ENCODE measurements at places on chromosomes 6 and 20. TPM values are rescaled to one million over a fixed set of nuclear protein-coding genes. Genes with fewer than 3 reads are reported as not detected.
A peak's percentile ranks its signal among the peaks of the same experiment; 100 is the strongest.

DNA sequence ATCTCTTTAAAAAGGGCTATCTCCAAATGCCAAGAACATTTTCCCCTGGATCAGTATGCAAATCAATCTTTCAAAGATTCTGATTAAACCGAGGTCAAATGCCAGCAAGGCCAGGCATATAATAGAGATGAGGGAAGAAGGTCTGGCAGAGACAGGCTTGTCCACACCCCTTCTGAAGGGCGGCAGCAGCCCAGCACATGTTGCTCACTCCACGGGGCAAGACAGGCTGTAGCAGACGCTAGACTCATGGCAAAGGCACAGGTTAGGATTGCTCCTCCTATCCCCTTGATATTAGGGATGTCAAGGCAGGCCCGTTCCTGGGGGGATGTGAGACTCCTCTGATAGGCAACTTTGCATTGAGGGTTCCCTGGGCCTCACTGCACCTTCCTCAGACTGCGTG lies 104.7 kb upstream of the RIN2 start:
- DNase-seq = no peak
- H3K27ac ChIP-seq = no peak overlapping the region
- H3K4me3 ChIP-seq = no peak overlapping the region

GRCh38 chr20:11453430-11453829 lies 464.3 kb upstream of the BTBD3 start:
- no peaks in the 10 kb centered on the region for H3K4me1 ChIP-seq
- H3K27ac ChIP-seq = no peak overlapping the region
- no peaks in the 10 kb centered on the region for H3K36me3 ChIP-seq
- H3K4me3 ChIP-seq = no peak overlapping the region
- no peaks in the 10 kb centered on the region for H3K27me3 ChIP-seq
- no peak for DNase-seq

DNA sequence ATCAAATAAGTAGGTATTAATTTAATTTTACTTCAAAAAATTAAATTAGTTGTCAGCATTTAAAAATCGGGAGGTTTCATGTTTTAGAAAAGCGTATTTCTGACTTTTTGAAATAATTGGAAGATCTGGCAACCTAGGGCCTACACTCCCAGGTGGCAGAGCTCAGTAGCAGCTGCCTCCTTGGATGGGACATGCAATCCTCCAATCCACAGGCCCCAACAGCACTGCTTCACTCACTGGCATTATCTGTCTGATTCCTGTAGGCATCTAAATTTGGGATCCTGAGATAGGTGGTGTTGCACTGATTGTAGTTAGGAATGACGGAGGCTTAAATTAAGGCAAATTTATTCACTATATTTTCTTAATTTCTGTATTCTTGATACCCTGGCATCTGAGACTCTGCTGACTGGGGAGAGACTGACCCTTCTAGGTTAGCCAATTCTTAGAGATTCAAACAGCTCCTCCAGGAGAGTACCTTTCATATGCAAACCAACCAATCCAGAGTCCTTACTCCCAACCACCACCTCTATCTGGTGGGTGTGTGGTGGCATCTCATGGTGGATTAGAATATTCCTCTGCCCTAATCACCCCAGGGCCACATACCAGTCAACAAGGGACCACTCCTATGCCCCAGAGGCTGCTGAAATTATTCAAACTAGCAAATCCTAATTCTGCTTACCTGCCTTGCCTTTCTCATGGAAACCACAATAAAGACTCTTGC lies 146.6 kb upstream of the GLP1R start:
- no peaks in the 10 kb centered on the region for H3K27me3 ChIP-seq
- no peak overlapping the region for H3K27ac ChIP-seq
- DNase-seq = no peak
- no peak overlapping the region for H3K4me3 ChIP-seq
- no peaks in the 10 kb centered on the region for H3K4me1 ChIP-seq

- H3K27me3 ChIP-seq = peaks cover 10% of the 10 kb centered on the region
- no peak for DNase-seq
- no peaks in the 10 kb centered on the region for H3K4me1 ChIP-seq
- H3K4me3 ChIP-seq = no peak overlapping the region
These were observed 18.2 kb downstream of the MAS1 start for GRCh38 chr6:159908979-159909378.

GRCh38 chr20:58116505-58116904 lies 111.9 kb downstream of the ANKRD60 start:
- H3K27me3 ChIP-seq = no peaks in the 10 kb centered on the region
- no peak for DNase-seq
- H3K4me3 ChIP-seq = no peak overlapping the region
- no peaks in the 10 kb centered on the region for H3K36me3 ChIP-seq
- no peak overlapping the region for H3K27ac ChIP-seq

- H3K4me1 ChIP-seq = no peaks in the 10 kb centered on the region
- no peaks in the 10 kb centered on the region for H3K27me3 ChIP-seq
- H3K36me3 ChIP-seq = no peaks in the 10 kb centered on the region
- H3K4me3 ChIP-seq = no peak overlapping the region
These were observed 21.5 kb upstream of the HLA-C start for GRCh38 chr6:31293343-31293742.

DNA sequence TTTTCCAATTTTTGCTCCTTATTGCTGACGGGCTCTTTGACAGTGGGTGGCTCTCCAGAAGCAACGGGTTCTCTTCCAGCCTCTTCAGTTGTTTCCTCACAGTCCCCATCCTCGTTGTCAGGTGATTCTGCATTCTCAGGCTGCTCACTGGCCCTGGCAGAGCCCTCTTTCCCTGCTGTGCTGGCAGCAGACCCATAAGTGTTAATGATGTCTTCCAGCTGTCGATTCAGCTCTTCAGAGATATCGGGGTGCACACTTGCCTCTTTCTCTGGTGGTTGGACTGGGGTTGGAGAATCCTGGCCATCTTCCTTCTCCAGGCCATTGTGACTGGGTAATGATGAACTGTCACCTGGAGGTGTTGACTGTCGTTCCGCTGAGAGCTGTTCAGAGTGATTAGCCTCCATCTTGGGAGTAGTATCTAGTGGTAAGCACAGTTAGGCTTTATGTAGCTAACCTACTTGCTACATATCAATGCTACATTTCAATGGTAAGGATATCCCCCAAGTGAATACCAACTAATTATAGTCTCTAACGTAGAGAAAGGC lies 3.2 kb downstream of the TXLNB start:
- DNase-seq = no peak
- no peaks in the 10 kb centered on the region for H3K27me3 ChIP-seq
- no peak overlapping the region for H3K4me3 ChIP-seq
- no peaks in the 10 kb centered on the region for H3K36me3 ChIP-seq

DNA sequence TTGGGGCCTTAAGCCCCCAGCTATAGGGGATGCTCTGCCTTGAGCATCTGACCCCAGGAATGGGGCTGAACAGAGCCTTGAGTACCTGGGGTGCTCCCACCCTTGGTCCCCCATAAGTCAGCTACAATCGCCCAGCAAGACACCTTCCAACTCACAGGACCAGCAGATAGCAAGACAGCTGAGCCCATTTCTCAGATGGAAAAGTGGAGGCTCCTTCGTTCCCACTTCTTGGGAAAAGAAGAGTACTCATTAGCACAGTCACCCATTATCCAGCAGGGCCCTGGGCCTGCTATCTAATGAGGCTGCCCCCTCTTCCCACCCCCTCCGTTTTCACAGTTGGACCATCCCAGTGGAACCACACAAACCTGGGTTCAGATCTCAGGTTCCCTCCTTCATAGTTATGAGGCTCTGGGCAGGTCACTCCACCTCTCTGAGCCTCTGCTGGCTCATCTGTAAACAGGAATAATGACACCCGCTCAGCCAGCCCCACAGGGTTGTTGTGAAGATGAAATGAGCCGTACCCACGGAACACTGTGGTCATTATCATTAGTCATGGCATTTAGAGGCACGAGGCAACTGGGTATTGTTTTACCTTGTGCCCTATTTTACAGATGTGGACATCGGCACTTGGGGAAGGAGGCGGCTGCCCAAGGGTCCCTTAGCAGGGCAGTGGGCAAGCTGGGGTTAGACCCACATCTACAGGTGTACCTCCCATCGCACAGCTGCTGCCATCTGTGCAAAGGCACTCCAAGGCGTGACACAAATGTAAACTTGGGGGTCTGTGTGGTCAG lies 4.5 kb downstream of the LPIN3 start:
- DNase-seq = peak; percentile 50
- H3K4me1 ChIP-seq = peaks cover 24% of the 10 kb centered on the region
- no peak overlapping the region for H3K4me3 ChIP-seq

DNA sequence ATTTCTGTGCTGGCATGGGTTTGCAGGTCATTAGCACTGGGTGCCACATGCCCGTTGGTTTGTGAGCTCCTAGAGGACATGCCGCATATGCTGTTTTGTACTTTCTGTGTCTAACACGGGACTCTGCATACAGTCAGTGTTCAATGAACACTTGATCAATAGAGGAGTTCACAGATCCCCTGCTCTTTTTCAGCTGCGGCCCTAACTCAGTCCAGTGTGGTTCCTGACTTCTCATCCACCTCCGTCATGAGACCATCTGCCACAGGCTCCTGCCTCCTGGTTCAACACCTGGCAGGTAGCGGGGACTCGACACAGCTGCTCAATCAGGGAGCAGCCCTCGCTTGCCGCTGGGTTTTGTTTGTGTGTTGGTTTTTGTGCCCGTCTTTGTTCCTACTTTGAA lies 13.8 kb upstream of the BMP7 start:
- H3K27ac ChIP-seq = no peak overlapping the region
- H3K4me1 ChIP-seq = no peaks in the 10 kb centered on the region
- H3K27me3 ChIP-seq = no peaks in the 10 kb centered on the region
- no peaks in the 10 kb centered on the region for H3K36me3 ChIP-seq
- DNase-seq = no peak

GRCh38 chr20:32190616-32191415 lies 16.7 kb downstream of the PLAGL2 start:
- DNase-seq = no peak
- no peaks in the 10 kb centered on the region for H3K27me3 ChIP-seq
- peak overlapping the region; percentile 55 for H3K4me3 ChIP-seq
- H3K27ac ChIP-seq = peak overlapping the region; percentile 83
- H3K4me1 ChIP-seq = peaks cover 22% of the 10 kb centered on the region
- peaks cover 11% of the 10 kb centered on the region for H3K36me3 ChIP-seq

- no peaks in the 10 kb centered on the region for H3K36me3 ChIP-seq
- H3K27ac ChIP-seq = peak overlapping the region; percentile 52
- H3K27me3 ChIP-seq = no peaks in the 10 kb centered on the region
- DNase-seq = peak; percentile 73
These were observed 19.8 kb downstream of the SIRPD start for GRCh38 chr20:1537731-1538058.

- H3K4me3 ChIP-seq = no peak overlapping the region
- H3K27me3 ChIP-seq = no peaks in the 10 kb centered on the region
- H3K36me3 ChIP-seq = peaks cover 55% of the 10 kb centered on the region
- H3K27ac ChIP-seq = no peak overlapping the region
- H3K4me1 ChIP-seq = no peaks in the 10 kb centered on the region
These were observed 14.5 kb downstream of the SNRNP48 start for GRCh38 chr6:7604506-7604905.

DNA sequence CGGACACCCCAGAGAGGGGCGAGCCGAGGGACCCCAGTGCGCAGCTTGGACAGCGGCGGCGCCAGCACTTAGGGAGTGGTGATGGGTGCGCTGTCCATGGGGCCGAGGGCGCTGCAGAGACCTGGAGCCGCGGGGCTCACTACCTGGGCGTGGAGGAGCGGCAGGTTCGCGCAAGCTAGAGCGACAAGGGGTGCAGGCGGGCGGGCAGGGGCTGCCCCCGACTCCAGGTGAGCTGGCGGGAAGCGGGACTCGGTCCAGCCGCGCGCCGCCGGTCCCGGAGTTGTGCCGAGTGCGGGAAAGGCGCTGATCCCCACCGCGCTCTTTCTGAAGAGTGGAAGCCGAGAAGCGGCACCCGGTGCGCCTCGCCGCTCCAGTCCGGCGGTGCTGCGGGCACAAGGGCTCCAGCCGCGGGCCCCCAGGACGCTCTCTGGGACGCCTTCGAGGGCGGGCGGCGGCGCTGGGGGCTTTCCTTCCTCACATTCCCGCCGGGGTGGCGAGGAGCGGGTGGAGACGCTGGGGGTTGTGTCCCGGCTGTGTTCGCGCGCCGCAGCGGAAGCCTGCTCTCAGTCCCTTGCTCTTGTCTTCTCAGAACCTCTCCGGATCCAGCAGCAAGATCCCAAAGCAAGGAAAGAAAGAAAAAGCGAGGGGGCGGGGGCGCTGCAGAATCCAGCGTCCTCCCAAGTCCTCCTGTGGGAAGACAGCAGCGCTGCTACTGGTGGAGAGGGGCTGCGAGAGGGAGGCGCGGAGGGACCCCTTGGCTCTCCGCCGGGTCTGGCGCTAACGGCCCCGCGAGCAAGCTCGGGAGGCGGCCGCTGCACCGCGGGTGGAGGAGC lies at the start of gene B3GAT2:
Gene B3GAT2 (minus strand): TSS at position 610 of the 833 bp plus-strand sequence. CDS start 631 bp downstream, outside the sequence.
- H3K27me3 ChIP-seq = peaks cover 10% of the 10 kb centered on the region
- H3K36me3 ChIP-seq = no peaks in the 10 kb centered on the region
- peak within 1 kb of the TSS; percentile 58 for H3K4me3 ChIP-seq
- no peak within 1 kb of the TSS for H3K27ac ChIP-seq

- no peak overlapping the region for H3K27ac ChIP-seq
- H3K36me3 ChIP-seq = no peaks in the 10 kb centered on the region
- H3K4me3 ChIP-seq = no peak overlapping the region
- no peaks in the 10 kb centered on the region for H3K27me3 ChIP-seq
These were observed 159.8 kb upstream of the ARID1B start for GRCh38 chr6:156617376-156617775.

GRCh38 chr6:26295691-26296555 lies 69.1 kb upstream of the BTN3A2 start:
- no peaks in the 10 kb centered on the region for H3K27me3 ChIP-seq
- no peak for DNase-seq
- no peaks in the 10 kb centered on the region for H3K4me1 ChIP-seq
- H3K27ac ChIP-seq = no peak overlapping the region
- H3K4me3 ChIP-seq = no peak overlapping the region
- H3K36me3 ChIP-seq = no peaks in the 10 kb centered on the region

GRCh38 chr6:112839525-112839961 lies 492.4 kb downstream of the RFPL4B start:
- H3K27me3 ChIP-seq = no peaks in the 10 kb centered on the region
- no peak overlapping the region for H3K4me3 ChIP-seq
- H3K27ac ChIP-seq = no peak overlapping the region
- no peaks in the 10 kb centered on the region for H3K36me3 ChIP-seq

Gene SLC22A3
- 13.6 TPM for total RNA-seq

Gene FAM110A
- 2.5 TPM for total RNA-seq

Gene SLC17A1
- total RNA-seq = not detected

Gene BNIP5
- total RNA-seq = not detected

Gene WFDC10B
- not detected for total RNA-seq

Gene ZNF311
- 0.99 TPM for total RNA-seq

Gene F13A1
- 196 TPM for total RNA-seq

Gene PPP2R5D
- 37.5 TPM for total RNA-seq

Gene GRIK2
- 2.1 TPM for total RNA-seq

Gene WDR46
- total RNA-seq = 39.1 TPM

Data from sigmoid colon (tissue), 7 donors.